NCI-H1436 treated with DMSO at 0.1 percent for 48 hours (cell line): ENCODE measurements at places on chromosomes 2 and 18.
A peak's percentile ranks its signal among the peaks of the same experiment; 100 is the strongest.

DNA sequence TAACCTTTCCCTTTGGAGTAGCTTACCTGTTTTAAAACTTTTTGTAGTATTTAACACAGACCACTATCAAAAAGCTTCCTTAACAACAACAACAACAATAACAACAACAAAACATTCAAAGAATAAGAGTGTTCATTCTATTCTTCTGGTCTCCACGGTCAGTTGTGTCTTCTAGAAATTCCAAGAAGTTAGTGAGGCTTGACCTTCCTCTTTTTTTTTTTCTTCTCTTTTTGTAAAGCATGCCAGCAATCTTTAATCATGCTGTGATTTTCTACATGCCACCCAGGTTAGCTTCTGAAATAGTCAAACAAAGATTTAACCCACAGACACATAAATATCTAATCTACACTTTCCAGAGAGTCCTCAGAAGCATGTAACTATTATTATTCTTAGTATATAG is 28.4 kb upstream of the KLHL14 start:
- no peak for DNase-seq

GRCh38 chr2:56580242-56580641 is 396.5 kb downstream of the CCDC85A start:
- DNase-seq: no peak

DNA sequence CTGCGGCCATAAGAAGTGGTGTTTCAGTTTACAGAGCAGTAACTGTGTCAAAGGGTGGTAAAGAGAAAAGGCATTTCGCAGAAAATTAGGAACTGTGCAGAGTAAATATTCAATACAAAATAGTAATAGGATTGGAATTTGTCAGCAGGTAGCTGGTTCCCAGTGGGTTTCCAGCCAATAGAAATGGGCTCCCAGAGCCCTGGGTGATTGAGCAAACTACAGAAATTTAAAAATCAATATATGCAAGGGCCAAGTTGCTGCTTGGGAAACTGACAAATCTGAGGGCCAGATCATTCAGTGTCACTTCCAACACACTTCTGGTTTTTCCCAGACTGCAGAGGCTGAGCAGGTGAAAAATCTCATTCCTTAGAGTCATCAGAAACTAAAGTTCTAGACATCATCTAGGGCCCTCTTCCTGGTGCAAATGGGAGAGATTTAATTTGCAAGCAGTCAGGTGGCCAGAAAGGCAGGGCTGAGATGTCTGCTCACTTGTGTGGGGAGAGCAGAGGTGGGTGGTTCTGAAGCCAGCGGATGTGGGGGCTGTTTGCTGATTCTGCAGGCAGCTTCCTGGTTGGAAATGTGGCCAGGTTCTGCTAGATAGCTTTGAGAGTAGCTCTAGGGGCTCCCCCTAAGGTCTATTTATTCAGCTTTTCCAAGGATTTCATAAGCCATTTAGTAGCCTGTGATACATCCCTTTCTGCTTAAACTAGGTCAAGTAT is 182.4 kb downstream of the NCK2 start:
- no peak for DNase-seq

- DNase-seq: no peak
These were observed 411.2 kb downstream of the RND3 start for GRCh38 chr2:150076281-150076680.

DNA sequence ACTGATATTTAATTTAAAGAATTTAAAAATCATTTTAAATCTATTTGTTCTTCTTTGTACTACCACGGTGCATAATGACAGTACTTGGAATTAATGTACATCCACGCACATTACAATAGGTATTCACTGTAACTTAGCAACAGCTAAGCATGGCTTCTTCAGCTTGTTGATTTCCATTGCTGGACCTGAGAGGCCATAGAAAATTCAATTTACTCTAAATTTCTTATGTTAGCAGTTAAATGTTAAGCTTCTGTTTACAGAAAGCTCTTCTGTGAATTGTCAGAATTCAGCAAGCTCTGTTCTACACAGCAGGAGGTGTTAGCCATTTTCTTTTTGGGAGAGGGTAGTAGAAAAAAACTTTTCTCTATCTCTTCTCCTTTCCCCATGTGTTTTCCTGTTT is 1149.3 kb upstream of the CDH2 start:
- peak; percentile 1 for DNase-seq

GRCh38 chr2:30208453-30208852 is 22.9 kb upstream of the LBH start:
- DNase-seq: no peak

- DNase-seq: no peak
These were observed 127.2 kb upstream of the EML6 start for GRCh38 chr2:54595999-54596902.

- peak; percentile 80 for DNase-seq
These were observed at the start of gene CNDP2 for GRCh38 chr18:74495581-74496507. CNDP2 (plus strand) TSS chr18:74496363; CDS start chr18:74499974, 3,611 bp downstream.

- no peak for DNase-seq
These were observed 116.8 kb downstream of the CTAGE1 start for GRCh38 chr18:22300665-22301636.

- no peak for DNase-seq
These were observed 7.0 kb downstream of the TNS1 start for GRCh38 chr2:217995731-217996231.

- no peak for DNase-seq
These were observed 57.8 kb upstream of the CTAGE1 start for GRCh38 chr18:22475426-22476100.

- DNase-seq: no peak
These were observed 124.2 kb upstream of the SATB2 start for GRCh38 chr2:199581935-199582360.

DNA sequence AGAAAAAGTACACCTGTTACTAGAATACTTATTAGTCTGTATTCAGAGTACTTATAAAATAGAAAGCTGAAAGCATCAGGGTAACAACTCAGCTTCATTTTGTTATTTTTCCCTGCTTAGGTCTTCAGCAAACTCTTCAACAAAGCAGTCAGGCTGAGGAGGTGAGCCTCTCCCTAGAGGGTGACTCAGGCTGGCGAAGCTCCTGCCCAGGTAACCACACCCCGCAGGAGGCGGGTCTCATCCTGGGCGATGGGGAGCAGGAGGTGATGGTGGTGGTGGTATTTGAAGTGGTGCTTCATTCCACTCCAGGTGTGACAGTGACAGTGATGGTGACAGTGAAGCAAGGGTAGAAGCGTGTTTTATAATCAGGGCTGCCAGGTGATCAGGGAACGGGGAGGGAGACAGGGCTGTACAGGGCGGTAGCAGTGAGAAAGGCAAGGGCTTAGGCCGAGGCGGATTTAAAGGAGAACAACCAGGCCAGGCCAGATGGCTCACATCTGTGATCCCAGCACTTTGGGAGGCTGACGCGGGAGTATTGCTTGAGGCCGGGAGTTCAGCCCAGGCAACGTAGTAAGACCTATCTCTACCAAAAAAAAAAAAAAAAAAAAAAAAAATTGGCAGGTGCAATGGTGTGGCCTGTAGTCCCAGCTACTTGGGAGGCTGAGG is 127.1 kb downstream of the SOCS6 start:
- DNase-seq: no peak

DNA sequence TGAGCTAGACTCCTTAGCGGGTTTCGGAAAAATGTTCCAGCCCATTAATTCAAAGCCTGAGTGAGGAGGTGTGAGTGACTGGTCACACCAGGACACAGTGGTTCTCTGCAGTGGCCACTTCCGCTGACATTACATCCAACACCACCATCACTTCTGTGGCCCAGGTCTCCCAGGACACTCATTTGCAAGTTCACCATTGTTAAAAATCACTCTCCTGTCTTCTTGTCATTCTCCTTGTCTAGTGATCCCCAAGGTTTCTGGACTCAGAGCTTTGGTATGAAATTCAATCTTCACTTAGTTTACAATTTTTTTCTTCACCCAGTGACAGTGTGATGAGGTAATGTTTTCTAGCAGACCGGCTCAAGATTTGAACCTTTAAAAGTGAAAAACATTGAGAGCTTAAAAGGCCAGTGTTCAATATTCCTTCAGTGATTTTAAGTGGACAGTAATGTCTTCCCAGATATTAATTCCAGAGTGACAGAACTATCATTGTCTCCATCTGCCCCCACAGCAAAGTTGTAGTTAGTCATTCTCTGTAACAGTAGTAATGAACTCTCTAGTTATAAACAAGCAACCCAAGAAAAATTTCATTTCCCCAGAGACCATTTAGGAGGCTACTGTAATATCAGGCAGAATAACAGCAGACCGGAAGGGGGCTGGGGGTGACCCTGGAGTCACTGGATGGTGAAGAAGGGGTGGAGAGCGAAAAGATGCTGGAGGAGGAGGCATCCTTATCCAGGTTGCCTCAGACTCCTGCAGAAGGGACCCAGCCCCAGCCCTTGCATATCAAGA is 164.9 kb downstream of the GFPT1 start:
- DNase-seq: no peak

GRCh38 chr18:59554796-59555335 is 142.4 kb downstream of the CCBE1 start:
- no peak for DNase-seq

- DNase-seq: no peak
These were observed 4.0 kb downstream of the PDE1A start for GRCh38 chr2:182422864-182423263.

DNA sequence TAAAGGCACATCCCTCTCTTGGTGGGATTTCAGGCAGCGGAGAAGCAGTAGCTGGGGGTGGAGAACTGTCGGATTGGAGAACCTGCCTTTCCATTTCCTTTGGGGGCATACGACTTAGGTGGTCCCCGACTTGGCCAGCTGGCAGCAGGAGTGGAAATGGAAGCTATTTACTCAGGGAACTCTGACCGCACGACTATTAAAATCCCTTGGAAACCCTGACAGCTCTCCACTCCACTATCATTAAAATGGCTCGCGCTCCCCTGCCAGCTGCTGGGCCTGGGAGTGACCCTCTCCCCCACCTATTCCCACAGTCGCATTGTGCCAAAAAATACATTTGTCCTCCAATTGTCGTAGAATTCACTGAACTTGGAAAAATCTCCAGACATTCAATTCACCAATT is 77.7 kb upstream of the APCDD1 start:
- no peak for DNase-seq

- peak; percentile 14 for DNase-seq
These were observed 2.1 kb downstream of the POMC start for GRCh38 chr2:25165992-25166875.

GRCh38 chr2:9135822-9136558 is 70.6 kb upstream of the ASAP2 start:
- DNase-seq: no peak

DNA sequence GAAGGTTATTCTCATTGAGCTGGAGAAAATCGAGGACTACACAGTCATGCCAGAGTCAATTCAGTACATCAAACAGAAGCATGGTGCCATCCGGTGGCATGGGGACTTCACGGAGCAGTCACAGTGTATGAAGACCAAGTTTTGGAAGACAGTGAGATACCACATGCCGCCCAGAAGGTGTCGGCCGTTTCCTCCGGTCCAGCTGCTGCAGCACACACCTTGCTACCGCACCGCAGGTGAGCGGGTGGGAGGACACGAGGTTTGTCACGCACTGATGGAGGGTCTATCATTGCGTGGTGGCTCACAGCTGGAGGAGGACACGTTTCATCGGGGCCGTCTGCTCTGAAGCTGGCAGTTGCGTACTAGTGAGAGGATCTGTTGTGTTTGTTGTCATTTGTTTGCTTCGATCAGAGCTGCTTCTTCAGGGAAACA is 48.2 kb downstream of the IL1RL2 start:
- DNase-seq: no peak

GRCh38 chr2:166494140-166494624 is at the start of gene SCN7A:
SCN7A (minus strand) TSS chr2:166494249; CDS start chr2:166477696, 16,553 bp downstream.
- no peak for DNase-seq

GRCh38 chr2:172967036-172967982 is 108.3 kb upstream of the MAP3K20 start:
- no peak for DNase-seq

- no peak for DNase-seq
These were observed 48.0 kb upstream of the ID2 start for GRCh38 chr2:8633735-8634313.

DNA sequence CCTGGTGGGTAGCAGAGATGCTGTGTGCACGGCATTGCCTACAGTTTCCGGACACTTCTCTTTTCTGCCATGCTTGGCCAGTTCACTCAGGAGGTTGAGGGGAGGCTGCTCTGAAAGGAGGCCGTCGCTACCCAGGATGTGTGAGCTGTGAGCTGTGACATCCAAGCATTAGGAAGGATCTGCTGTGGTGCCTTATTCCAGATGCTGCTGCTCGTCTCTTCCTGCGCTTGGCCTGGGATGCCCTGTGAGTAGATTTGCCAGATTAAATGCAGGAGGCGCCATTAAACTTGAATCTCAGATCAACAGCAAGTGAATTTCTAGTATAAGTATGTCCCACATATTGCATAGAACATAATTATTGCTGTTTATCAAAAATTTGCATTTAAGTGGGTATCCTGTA is 124.2 kb upstream of the SIX3 start:
- DNase-seq: no peak
